Kidney tubule cell (primary cell): ENCODE measurements at places on chromosomes 11 and 22.

DNA sequence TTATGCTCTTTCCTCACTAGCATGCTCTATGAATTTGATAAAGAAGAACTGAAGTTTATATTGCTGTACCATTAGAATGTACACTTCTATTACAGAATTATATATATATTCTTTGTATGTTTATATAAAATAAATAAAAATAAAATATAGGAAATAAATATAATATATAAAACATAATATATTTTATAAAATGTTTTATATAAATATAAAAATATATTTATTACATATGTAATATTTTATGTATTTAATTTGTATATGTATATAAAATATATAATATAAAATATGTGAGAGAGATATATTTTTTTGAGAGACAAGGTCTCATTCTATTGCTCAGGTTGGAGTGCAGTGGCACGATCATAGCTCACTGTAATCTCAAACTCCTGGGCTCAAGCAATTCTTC, 18.3 kb upstream of the RTCB start:
- no peak for DNase-seq

DNA sequence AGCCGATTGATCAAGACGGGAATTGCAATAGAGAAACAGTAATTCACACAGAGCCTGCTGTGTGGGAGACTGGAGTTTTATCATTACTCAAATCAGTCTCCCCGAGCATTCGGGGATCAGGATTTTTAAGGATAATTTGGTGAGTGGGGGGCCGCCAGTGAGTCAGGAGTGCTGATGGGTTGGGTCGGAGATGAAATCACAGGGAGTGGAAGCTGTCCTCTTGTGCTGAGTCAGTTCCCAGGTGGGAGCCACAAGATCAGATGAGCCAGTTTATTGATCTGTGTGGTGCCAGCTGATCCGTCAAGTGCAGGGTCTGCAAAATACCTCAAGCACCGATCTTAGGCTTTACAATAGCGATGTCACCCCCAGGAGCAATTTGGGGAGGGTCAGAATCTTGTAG, 15.5 kb downstream of the MTFP1 start:
- no peak for DNase-seq

GRCh38 chr22:34743110-34743751, 322.7 kb upstream of the ISX start:
- no peak for DNase-seq

DNA sequence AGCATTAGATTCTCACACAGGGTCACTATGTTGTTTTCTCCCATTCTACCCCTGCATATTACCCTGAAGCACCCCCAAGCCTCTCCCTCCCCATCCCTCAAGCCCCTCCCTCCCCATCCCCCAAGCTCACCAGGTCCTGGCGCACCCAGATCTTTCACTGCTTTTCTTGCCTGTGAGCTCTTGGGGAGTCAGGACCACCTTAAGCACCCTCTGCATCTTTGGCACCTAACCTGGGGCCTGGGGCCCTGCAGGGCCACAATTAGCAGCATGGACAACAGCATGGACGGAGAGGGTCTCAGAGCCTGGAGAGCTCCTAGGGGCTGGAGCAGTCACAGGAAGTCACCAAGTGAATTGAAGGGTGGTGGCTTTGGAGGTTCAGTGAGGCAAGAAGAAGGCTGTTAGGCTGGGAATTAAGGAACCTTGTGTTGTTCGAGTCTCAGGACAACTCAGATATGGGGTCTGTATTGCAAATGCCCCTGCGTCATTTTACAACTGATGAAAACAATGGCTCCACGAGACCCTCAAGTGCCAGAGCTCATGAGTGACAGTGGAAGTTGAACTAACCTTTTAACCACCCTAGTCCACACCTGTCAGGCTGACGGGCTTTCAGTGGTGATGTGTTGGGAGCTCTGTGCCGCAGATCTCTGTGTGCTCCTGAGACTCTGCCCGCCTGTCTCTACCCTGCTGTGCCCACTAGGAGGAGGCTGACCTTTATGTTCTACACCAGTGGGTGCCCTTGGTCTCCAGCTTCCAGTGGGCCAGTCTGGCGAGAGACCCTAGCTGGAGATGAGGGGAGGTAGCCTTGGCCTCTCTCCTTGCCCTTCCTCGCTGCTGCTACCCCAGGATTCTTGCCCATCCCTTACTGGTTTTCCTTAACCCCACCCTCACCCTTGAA, 111.3 kb upstream of the OR4B1 start:
- no peak for DNase-seq

DNA sequence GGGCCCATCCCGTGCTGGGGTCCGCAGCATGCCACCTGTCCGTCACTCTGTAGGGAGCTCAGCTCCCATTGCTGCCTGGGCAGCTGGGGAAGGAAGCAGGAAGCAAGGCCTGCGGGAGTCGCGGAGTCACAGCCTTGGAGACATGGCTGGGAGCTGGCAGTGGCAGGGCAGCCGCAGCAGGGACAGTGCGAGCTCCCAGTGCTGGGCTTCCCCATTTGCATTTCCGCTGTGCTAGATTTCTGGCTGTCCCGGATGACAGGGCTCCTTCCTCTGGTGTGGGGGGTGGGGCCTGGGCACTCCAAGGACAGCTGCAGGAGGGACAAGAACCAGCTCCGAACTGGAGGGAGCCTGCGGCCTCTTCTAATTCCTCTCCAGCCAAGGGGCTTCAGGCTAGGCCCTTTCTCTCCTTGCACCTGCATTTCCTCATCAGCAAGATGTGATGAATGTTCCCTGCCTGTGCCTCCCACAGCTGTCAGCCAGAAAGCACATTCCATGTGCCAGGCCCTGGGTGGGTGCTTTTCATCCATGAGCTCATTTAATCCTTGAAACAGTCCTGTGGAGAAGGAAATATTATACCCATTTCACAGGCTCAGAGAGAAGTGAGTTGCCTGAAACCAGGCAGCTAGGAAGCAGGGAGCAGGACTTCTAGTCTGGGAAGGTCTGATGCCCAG, 48.0 kb downstream of the MYO7A start:
- no peak for DNase-seq

DNA sequence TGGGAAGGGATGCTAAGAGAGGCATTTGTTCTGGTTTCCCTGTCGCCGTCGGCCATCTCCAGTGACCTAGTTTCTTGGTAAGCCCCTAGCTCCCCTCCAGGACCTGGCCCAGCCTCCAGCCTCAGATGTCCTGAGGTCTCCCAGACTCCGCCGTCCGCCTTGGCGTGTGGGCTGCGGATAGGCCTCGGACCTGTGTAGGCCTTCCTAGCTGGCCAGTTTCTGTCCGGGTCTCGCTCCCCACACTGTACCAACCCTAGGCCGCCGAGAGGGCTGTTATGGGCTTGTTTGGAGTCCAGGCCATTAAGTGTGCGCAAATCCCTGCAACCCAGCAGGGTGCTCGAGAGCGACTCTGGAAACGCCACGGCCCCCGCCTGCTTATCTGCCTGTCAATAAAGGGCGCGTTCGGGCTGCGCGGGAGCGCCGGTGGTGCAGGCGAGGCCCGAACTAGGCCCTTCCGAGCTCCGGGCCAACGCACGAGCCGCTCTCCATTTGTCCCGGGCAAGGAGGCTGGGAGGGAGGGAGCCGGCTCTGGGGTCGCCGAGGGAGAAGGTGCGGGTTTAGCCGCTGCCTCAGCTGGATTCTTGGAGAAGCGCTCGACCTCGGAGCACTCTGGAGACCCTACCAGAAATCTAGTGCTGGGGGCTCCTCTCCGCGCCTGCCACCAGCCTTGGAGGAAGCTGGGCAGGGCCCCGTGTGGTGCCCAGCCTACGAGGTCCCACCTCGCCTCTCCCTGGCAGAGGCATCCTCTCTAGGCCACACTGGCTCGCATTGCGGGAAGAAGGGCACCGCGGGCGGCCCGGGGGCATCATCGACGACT, 8.7 kb upstream of the PAX6 start:
- DNase-seq: no peak

GRCh38 chr11:119990309-119991021, 147.4 kb downstream of the TRIM29 start:
- no peak for DNase-seq

GRCh38 chr22:22156716-22157347, 87.8 kb upstream of the VPREB1 start:
- DNase-seq: peak; percentile 83

GRCh38 chr11:27385245-27385644, 22.2 kb upstream of the CCDC34 start:
- peak; percentile 75 for DNase-seq

- no peak for DNase-seq
Measured at GRCh38 chr22:45580726-45581381, 78.2 kb downstream of the FBLN1 start.

DNA sequence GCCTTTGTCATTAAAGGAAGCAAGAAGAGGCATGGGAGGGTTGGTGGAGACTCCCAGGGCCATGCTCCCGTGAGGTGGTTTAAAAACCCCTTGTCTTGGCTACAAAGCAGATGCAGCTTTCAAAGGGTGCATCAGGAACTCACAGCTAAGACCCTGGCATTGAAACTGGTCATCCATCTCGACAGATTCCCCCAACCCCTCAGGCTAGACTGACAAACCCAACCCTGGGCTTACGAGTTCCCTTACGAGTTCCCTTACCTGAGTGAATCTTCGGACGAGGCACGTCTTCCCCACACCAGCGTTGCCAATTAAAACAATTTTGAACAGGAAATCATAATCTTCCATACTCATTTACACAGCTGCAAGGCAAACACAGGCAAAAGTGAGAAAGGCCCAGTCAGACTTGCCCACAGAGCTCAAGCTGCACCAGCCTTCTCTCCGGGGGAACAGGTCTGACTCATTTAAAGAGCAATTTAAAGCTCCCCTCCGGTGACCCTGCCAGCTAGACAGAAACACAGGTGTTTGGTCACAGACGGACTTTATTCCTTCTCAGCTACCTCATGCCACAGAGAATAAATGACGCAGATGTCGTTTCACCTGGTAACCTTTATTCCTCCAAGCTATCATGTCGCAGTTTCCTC, 74.6 kb downstream of the RAB30 start:
- DNase-seq: peak; percentile 68

GRCh38 chr22:25094579-25094978, 105.1 kb upstream of the CRYBB3 start:
- DNase-seq: no peak

DNA sequence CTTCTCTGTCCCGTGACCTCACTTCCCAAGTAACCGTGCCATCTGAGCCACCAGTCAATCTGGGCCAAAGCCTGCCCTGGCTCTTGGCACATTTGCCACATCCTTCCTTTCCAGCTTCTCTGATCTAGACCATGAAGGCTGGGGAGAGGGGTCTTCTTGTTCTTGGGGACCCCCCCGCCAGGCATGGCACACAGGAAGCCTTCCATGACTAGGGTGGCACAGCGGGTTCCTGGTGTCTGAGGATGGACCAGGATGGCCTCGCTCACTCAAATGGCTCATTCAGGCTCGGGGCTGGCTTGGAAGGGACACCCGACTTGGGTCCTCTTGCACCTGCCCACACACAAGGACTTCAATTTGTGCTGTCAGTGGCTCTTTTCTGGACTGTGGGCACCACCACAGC, 121.3 kb downstream of the BCR start:
- DNase-seq: no peak

DNA sequence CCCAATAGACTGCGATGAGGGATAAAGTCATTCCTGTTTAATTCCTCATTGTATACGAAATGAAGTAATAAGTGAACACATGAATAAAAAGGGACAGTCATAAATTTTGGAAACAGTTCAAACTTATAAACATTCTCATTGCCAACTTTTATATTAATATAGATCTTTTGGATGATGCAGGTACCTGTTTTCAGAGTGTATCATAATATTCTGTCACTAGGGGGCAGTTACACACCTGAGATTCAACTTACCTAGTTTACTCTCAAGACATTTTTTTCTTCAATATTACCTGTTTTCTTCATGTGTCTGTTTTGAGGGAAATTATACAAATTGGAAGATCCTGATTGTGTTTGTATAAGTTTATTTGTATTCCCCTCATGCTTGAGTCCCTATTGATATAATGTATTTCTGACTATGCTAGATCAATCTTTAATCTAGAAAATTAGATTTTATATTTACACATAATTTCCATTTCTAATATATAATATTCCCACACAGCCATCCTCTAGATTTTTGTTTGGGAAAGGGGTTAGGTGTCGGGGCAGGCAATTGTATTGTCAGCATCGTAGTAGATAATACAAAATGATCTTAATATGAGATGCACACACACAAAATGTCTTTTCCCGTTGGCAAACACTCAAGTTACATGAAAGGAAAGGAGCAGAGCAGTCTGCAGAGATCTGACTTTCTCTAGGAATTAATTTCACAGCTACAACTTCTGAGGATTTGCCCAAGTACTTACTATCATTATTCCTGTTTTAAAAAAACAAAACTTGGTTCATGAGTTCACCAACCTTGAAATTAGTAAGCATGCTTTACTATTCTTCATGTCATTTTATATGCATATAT, 18.4 kb downstream of the FDX1 start:
- peak; percentile 32 for DNase-seq

DNA sequence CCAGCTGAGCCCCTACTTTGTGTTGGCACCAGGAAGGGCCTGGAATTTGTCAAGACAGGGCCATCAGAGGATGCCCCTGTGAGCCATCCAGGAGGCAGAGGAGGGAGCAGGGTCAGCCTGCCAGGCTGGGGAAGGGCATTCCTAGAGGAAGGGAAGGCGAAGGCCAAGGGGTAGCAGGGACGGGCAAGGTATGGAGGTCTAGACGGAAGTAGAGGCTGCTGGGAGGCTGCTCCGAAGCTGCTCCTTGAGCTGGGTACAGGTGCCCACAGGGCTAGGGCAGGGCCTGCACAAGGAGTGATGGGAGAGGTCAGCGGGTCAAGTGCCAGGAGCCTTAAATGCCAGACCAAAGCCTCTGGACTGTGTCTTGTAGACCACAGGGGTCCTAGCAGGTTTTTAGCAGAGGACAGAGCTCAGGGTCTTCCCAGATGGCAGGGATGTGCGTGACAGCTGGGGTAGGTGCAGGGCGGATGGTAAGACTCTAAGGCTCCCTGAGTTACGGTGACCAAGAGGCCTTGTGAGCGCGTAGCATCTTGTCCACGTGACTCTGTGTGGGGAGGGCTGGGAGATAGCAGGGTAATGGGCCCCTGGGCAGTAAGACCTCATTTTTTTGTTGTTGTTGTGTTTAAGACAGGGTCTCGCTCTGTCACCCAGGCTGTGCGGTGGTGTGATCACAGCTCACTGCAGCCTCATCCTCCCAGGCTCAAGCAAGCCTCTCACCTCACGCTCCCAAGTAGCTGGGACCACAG, 31.7 kb upstream of the CSNK1E start:
- no peak for DNase-seq

DNA sequence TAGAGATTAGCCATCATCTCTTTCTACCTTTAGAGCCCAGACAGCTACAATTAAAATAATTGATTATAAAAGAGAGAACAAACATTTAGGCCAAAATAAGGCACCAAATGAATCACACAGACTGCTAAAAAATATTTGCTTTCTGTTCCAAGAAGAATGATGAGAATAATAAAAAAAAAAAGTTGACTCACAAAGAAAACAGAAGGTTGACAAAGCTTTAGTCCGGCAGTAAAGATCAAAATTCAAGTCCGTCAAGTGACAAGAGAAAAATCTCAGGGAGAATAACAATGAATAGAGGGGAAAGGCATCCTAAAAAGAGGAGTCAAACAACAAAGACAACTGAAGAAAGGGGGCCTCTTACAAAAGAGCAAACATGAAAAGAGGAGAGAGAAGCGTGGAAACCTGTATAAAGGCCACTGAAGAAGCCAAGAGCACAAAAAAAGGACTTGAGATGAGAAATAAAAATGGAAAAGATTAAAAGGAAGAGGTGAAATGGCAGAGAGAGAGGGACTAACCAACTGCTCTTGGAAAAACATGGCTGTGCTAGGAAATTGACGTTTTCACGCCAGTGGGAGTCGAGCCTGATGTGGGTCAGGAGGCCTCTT, 910.2 kb downstream of the OPCML start:
- DNase-seq: no peak
